Right lobe of liver (tissue), 6 donors: ENCODE measurements at places on chromosomes 5 and 9.

DNA sequence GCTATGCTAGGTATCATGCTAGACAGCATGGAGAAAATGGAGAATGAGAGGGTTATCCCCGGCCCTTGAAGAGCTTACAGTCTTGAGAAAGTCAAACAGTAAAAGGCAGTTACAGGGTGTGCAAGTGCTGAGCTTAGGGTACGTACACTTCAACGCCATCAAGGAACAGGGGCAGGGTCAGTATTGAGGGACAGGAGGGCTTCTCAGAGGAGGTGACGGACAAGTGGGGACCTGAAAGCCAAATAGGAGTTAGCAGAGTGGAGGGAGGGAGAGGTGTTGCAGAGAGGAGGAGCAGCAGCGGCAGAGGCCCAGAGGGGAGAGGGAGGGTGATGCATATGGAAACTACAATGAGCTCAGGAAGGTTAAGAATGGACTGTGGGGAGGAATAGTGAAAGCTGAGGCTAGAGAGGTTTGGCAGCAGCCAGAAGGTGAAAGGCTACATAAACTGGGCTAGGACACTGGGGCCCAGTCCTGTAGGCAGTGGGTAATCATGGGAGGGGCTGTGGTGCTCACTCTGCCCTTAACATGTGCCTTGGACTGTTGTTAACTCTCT, 88.0 kb downstream of the NRG2 start:
- DNase-seq = no peak

DNA sequence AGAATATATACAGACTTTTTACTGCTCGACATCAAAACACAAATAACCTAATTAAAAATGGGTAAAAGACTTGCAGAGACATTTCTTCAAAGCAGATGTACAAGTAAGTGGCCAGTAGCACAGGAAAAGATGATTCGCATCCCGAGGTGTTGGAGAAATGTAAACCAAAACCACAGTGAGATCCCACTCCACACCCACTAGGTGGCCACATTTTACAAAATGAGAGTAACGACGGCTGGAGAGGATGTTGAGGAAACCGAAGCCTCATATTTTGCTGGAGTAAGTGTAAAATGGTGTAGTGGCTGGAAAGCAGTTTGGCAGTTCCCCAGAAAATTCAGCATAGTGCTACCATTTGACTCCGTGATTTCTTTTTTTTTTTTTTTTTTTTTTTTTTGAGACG, 21.3 kb upstream of the GBGT1 start:
- no peak for DNase-seq

GRCh38 chr9:120901755-120902568, 24.6 kb downstream of the TRAF1 start:
- no peak for DNase-seq

DNA sequence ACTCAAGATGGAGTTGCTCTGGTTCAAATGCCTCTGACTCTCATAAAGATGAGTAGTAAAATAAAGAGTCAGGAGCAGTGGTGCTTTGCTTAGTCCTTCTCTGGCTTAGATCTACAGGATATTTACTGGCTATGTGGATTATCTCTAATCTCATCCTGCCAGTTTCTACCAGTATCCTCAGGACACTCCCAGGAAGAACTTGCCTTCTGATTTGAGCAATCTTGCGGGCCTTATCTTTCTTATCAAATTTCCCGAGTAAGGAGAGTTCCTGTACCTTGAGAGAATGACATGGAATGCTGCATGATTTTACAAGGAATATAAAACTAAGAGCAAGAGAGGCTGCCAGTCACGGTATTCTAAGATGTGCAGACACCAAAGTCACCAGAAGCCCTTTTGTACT, 364.0 kb downstream of the ARHGEF28 start:
- DNase-seq = no peak

DNA sequence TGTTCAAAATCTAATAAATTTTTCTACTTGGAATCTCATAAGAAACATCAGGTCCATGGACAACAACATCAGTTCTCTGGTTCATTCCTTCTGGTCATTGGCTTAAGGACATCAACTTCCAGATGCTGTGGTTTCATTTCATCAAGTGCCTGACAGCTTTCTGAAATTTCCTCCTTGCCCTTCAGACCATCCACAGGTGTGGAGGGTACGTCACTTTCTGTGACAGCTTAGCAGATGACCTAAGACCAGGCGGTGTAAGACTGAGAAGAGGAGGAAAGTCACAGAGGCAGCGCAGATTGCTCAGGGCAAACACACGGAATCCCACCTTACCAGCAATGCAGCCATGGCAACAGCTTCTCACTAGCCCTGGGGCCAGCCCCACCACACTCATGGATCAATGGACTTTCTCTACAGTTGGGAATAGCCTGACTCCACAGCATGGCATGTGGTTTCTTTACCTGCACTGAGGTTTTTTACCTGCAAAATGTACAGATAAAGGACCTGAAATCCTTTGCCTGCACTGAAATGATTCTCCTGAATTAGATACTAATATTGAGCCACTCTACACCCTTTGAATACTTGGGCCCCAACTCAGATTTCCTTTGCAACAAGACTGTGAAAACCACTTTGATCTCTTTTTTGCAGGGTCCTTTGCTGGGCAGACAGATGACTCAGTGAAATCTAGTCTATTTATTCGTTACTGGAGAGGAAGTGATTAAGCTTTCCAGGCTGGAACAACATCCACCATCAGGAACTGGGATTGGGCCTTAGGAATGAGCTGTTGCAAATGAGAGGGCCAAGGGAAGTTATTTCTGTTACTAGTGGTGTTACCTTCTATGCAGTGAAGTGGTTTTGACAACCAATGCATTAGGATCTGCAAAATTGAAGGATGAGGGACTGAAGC, 26.9 kb downstream of the TICAM2 start:
- DNase-seq = no peak

DNA sequence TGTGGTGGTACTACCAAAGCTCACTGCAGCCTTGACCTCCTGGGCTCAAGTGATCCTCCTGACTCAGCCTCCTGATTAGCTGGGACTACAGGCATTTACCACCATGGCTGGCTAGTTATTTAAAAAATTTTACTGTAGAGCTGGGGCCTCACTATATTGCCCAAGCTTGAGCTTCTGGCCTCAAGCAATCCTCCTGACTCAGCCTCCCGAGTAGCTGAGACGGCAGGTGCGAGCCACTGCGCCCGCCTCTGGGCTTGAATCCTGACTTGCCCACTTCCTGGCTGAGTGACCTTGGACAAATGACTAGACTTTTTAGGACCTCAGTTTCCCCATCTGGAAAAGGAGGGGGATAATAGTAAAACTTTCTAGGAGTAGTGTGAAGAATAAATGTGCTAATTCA, 32.1 kb downstream of the NCS1 start:
- DNase-seq = no peak

DNA sequence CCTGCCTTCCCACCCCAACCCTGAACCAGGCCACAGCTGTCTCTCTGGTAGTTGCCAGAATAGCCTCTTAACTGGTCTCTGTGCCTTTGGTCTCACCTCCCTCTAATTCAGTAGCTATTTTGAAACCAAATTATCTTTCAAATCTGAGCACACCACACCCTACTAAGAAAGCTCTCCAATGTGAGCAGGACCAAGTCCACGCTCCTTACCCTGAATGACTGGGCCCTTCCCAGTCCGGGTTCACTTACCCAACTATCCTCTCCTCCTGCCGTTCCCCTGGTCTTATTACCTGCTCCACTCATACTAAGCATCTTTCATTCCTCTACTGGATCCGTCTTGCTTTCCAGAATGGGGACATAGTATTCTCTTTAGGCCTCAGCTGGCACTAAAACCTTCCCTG, 16.8 kb downstream of the ANKH start:
- DNase-seq = no peak

- no peak for DNase-seq
Measured at GRCh38 chr9:84846906-84847305, 177.4 kb downstream of the NTRK2 start.

GRCh38 chr5:177350776-177351391, 584 bp downstream of the LMAN2 start:
- DNase-seq = no peak

- no peak for DNase-seq
Measured at GRCh38 chr5:14435481-14435880, 146.1 kb upstream of the OTULINL start.

GRCh38 chr5:181243564-181244343, at the start of gene RACK1:
TSS of gene RACK1 (minus strand) at chr5:181243906. CDS start at chr5:181243800, 106 bp downstream.
- DNase-seq = peak; percentile 90

DNA sequence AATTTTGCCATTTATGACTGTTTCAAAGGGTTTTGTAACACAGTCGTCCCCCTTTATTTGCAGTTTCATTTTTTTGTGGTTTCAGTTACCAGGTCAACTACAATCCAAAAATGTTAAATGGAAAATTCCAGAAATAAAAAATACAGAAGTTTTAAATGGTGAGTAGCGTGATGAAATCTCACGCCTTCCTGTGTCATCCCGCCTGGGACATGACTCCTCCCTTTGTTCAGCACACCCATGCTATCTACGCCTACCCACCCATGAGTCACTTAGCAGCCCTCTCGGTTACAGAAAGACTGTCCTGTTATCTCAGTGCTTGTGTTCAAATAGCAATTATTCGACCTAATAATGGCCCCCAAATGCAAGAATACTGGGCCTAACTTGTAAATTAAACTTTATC, 765.3 kb upstream of the ADAMTS16 start:
- DNase-seq = no peak

- DNase-seq = peak; percentile 42
Measured at GRCh38 chr9:125994066-125994943, 247.1 kb downstream of the PBX3 start.

GRCh38 chr9:33435821-33436277, 11.5 kb downstream of the AQP3 start:
- no peak for DNase-seq

- DNase-seq = no peak
Measured at GRCh38 chr5:135395451-135395850, 3.6 kb downstream of the MACROH2A1 start.

DNA sequence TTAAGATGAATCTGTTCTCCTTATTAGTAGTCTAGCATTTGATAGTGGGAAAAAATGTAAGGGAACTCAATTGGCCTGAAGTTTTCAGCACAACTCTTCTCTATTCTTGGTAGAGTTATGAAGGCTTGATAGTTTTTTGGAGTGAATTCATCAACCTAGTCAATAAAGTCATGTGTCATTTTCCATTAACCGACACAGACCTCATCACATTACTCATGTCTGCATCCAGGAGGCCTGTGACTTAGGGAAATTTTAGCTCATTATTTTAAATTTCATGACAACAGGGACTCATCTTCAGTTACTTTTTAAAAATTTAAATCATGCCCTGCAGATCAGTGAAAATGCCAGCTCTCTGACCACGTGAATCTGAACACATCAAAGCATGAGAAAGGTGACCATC, 63.3 kb downstream of the ADAMTS16 start:
- no peak for DNase-seq

DNA sequence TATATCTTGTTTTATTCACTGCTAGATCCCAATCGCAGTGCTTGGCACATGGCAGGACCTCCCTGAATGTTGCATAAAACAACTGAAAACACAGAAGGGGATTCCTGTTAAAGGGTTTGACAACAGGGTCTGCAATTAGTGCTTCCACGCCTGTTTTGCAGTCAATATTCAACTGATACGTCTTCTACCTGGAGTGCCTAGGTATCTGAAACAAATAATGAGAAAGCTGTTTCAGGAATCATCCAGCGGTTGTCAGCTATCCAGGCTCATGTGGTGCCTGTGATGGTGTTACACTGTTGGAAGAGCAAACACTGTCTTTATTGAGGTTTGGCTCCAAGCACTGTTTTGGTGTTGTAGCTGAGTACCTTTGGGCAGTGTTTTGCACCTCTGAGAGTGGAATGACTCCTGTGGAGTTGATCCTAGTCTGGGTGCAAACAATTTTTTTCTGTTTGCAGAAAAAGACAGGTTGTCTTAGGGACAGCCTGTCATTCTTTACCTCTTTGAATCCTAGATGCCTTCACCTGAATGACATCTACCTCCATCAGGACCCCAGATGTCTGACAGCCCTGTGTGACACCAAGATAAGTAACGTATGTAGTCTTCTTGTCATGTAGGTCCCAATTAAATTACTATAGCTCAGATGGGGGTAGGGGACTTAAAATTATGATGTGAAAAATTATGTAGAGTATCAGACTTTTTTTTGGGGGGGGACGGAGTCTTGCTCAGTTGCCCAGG, 14.8 kb upstream of the MATR3 start:
- DNase-seq = no peak

GRCh38 chr5:107213025-107213424, 457.7 kb downstream of the EFNA5 start:
- no peak for DNase-seq

- no peak for DNase-seq
Measured at GRCh38 chr5:78527054-78527859, 121.3 kb downstream of the LHFPL2 start.

GRCh38 chr9:120161776-120162175, 418.2 kb downstream of the CDK5RAP2 start:
- no peak for DNase-seq

- DNase-seq = no peak
Measured at GRCh38 chr5:67426961-67427849, 230.6 kb upstream of the CD180 start.

GRCh38 chr5:148452499-148453193, 68.9 kb downstream of the FBXO38 start:
- no peak for DNase-seq

DNA sequence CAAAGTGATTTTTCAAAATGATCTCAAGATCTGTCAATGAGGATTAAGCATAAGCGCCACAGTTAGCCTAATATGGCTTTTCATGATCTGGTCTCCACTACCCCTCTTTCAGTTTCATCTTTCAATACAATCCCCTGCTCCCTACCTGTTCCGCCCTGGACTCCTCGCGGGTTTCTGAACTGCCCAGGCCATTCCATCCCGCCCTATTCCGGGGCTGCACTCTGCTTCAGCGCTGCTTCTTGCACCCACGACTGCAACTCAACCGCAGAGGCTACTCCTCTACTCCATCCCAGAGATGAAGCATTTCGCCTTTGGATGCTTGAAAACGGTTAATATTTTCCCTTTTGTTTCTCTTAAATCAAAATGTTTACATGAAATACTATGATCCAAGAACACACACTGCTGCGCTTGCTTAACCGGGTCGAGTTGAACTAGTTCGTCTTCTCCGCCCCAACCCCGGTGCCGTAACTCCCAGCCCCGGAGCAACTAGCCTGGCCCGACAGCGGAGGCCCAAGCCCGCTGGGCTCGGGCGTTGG, 716 bp upstream of the OTULIN start:
- peak; percentile 47 for DNase-seq

- DNase-seq = no peak
Measured at GRCh38 chr5:31625394-31625793, 13.5 kb upstream of the PDZD2 start.

GRCh38 chr9:68690088-68690487, 15.0 kb upstream of the PIP5K1B start:
- no peak for DNase-seq

DNA sequence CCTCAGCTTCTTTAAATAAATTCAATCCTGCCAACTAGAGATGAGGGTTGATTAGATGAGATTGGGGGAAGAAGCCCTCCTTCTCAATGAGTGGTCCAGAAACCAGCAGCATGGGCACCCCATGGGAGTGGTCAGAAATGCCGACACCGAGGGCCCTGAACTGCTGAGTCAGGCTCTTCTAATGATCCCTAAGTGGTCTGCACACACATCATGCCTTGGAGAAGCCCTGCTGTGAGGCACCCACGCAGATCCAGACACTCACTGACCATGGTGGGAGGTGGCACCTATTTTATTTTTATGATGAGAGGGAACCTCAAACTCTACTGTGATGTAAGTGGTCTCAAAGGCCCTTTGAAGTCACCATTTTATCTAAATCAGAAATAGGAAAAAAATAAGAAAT, 72.3 kb upstream of the BOD1 start:
- no peak for DNase-seq
